Natural killer cell (primary cell): ENCODE measurements at places on chromosomes 2 and 18. TPM values are rescaled to one million over a fixed set of nuclear protein-coding genes. Genes with fewer than 3 reads are reported as not detected.

CASP10 gene
- total RNA-seq = 67.4 TPM

CYP1B1 gene
- total RNA-seq = 5.0 TPM

TTN gene
- total RNA-seq = 4.2 TPM

LBX2 gene
- 1.7 TPM for total RNA-seq

AKAIN1 gene
- not detected for total RNA-seq

IFT172 gene
- 24.8 TPM for total RNA-seq

VIT gene
- total RNA-seq = 1.4 TPM

MOGAT1 gene
- total RNA-seq = not detected

STPG4 gene
- 0.65 TPM for total RNA-seq

CDH19 gene
- not detected for total RNA-seq

RABL2A gene
- 22.5 TPM for total RNA-seq

PSMA8 gene
- total RNA-seq = 1.3 TPM

NOSTRIN gene
- total RNA-seq = not detected

GRCh38 chr2:32627441-32627813 lies 423 bp upstream of the TTC27 start:
- DNase-seq = no peak

DNA sequence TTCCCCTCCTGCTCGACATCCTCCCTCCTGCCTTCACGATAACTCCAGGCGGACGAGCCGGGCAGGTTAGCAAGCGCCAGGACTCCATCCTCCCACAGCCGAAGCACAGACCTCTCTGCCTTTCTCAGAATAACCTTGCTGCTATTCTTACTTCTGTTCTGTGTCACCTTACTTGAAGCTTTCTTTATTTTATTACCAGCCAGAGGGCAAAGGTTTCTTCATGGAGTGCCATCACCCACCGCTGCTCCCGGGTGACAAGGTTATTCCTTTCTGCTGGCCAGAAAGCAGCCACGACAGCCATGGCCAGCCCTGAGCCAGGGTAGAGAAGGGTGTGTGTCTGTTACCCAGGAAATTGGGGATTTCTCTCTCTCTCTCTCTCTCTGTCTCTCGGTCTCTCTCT lies 227.1 kb downstream of the ANAPC1 start:
- no peak for DNase-seq

DNA sequence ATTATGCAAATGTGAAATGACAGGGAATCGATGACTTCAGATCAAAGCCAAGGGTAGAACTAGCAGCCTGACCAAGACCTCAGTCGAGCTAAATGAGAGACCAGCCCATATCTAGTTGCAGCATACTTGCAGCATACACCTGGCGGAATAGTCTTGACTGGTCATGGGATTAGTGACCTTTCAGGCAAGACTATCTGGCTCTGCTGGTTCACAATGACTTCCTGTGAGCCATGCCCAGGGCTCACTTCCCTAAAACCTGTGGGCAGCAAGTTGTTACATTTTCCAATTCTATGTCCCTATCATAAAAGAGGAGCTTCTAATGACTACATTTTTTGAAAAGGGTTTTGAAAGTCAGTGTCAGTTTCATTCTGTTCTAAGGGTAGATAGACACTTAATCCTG lies 1624.9 kb upstream of the CELF4 start:
- no peak for DNase-seq

GRCh38 chr2:177721087-177721486 lies 328.5 kb downstream of the AGPS start:
- DNase-seq = no peak

- DNase-seq = no peak
Measured at GRCh38 chr18:44841752-44842587, 161.3 kb downstream of the SETBP1 start.

GRCh38 chr2:157747695-157748370 lies 119.2 kb upstream of the ACVR1C start:
- DNase-seq = no peak

- no peak for DNase-seq
Measured at GRCh38 chr2:196113061-196113974, 44.7 kb upstream of the DNAH7 start.

- DNase-seq = no peak
Measured at GRCh38 chr2:10523406-10524189, 75.5 kb upstream of the ODC1 start.

DNA sequence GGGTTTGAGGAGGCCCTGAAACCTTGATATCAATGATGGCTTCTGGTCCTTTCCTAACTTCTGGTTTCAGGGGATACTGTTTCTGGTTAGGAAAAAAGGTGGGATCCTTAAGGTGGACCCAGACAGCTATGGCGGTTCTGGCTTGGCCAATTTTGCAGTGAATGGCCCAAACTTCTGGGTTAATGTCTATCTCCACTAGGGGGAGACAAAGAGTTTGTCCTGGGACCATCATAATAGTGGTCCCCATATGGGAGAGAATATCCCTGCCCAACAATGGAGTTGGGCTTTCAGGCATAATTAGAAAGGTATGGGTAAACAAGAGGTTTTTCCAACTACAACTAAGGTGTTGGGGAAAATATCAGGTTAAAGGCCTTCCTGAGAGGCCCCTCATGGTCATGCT lies 273.5 kb downstream of the CALCRL start:
- no peak for DNase-seq

- DNase-seq = peak; percentile 43
Measured at GRCh38 chr2:70083344-70084156, 3.7 kb upstream of the PCBP1 start.

DNA sequence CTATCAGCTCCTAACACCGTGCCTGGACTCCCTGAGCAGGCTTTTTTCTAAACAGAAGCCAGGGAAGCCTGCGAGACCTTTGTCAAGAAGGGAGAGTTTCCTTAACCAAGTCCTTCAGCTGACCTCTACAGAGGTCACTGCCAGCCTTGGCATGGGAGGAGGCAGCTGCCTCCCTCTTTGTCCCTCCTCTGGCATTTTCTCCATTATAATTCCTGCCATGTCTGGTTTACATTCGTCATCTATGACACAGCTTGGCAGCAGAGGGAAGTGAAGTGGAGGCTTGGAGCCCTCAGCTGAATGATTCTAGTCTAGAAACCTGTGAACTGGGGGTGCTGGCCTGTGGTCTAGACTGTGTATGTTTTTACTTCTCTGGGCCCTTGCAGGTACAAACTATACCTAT lies 22.5 kb downstream of the LIPG start:
- DNase-seq = no peak

GRCh38 chr2:172329774-172330671 lies 97.4 kb upstream of the ITGA6 start:
- no peak for DNase-seq

DNA sequence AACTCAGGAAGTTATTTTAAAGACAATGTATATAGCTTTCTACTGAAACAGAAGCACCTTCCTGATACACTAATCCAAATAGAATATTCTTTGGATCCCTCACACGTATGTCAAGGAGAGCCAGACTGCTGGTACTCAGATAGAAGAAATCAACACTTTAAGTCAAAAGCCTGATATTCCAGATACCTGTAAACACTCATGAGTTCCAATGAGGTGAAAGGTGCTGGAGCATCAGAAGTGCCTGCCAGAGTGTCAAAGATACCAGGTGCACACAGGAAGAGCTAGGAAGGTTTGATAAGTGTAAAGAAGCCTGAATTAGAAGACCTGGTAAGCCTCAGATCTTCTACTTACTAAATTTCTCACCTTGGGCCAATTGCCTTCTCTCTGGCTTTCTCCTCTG lies 226.3 kb upstream of the SP5 start:
- no peak for DNase-seq

DNA sequence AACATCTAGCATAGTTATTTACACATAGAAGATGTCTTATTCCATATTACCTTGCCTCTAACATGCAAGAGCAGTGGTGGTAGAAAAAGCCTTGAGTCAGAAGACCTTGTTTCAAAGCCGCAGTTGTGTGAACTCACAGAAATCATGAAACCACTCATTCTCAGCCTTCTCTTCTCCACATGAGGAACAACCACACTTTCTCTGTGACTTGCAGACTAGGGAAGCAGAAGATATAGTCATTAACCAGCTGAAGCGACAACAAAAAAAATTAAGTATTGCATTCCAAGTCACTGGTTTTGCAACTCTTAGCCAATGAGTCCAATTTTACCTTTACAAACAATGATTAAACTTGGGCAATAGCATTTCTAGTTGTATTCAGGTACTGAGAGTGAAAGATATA lies 19.0 kb downstream of the TWSG1 start:
- DNase-seq = no peak

GRCh38 chr2:214410918-214411554 lies at the start of gene VWC2L:
VWC2L (plus strand) TSS chr2:214411054; CDS start chr2:214414194, 3,140 bp downstream.
- no peak for DNase-seq

GRCh38 chr18:1595195-1595594 lies 690.5 kb downstream of the ADCYAP1 start:
- DNase-seq = no peak

DNA sequence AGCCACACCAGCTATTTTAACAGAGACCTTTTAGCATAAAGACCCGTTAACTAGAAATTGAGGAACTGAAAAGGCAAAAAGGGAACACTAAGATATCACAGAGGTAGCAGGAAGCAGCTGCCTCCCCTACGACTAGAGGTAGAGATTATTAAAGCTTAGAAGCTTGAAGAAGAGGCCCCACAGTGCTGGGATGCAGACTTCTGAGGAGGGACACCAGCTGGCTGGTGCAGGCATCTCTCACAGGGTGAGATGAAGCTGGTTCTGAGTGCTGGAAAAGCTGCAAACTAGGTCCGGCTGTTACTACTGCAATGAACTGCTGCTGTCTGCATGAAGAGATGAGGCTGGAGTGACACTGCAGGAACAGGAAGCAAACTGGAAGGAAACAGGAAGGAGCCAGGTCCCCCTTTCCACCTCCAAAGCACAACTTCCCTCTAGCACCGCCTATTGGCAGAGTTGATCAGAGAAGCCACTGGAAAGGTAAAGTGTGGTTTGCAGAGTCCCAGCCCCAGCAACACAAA lies 61.2 kb upstream of the MRPS9 start:
- DNase-seq = peak; percentile 39

- no peak for DNase-seq
Measured at GRCh38 chr2:39623917-39624316, 41.8 kb upstream of the TMEM178A start.

- no peak for DNase-seq
Measured at GRCh38 chr2:135490376-135490775, 40.6 kb downstream of the ZRANB3 start.

DNA sequence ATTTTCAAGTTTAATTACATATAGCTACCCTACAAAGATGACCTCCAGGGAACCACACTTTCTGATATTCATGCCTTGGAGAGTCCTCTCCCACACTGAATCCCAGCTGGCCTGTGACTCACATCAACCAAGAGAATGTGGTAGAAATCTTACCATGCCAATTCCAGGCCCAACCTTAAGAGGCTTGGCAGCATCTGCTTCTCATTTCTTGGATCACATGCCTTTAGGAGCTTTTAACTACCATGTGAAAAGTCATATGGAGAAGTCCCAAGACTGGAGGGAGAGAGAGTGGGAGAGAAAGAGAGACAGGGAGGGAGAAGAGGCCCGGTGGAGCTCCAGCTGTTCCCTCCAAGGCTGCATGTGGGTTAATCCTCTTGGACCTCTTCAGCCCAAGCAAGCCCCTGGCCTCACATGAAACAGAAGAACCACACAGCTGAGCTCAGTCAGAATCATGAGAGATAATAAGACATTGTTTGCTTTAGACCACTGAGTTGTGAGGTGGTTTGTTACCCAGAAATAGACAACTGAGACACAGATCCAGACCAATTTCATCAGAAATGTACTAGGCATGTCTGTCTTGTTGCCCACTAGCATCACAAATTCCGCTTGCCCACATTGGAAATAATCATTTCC lies 190.7 kb downstream of the MTCL1 start:
- DNase-seq = no peak

DNA sequence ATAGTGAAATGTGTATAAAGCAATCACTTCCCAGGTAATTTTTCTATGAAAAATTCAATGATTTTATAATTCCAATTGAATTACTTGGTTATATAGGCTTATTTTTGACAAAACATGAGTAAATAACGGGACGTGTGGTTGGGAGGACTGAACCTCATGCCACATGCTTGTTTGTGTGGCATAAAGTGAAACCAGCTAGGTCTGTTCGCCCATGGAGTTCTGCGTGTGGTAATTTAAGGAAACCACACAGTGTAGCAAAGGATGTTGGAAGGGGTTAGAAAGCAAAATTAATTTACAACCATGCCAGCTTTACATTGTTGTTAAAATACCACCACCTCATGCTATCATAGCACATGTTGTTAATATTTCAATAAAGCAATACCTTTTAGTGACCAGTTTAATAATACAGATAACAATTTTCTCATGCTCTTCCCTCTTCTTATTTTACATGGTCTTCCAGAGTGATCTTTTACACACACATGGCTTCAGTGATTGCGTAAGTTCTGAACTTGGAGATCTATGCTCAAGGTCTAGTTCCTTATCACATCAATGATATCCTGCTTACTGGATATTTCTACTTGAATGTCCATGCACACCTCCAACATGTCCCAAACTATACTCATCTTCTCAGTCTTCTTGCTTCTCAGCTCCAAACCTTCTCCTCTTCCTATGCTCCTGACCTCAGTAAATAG lies 156.4 kb upstream of the ITGA4 start:
- DNase-seq = peak; percentile 40
